ENCODE measurements at places on chromosomes 5 and 9.

DNA sequence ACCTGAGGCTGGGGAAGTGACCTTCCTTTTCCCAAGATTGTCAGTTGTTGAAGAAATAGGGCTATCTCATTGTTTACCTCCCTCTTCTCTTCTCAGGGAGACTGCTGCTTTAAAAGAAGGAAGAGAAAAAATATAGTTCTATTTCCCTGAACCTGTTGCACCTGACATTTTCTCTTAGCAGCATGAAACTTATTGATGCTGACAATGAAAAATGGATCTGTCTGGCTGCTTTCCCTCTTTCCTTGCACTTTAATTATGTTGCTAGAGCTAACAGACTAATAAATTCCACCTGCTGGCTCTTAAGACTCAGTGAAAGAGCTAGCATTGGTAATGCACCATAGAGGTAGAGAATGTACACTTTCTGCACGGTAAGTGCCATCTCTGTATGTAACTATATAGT, 6.2 kb upstream of the CKMT2 start:
- no peak for DNase-seq

- DNase-seq, result no peak
Measured at GRCh38 chr5:27773166-27773565, 734.8 kb upstream of the CDH9 start.

- DNase-seq, result no peak
Measured at GRCh38 chr5:157107508-157107907, 1.3 kb downstream of the HAVCR2 start.

DNA sequence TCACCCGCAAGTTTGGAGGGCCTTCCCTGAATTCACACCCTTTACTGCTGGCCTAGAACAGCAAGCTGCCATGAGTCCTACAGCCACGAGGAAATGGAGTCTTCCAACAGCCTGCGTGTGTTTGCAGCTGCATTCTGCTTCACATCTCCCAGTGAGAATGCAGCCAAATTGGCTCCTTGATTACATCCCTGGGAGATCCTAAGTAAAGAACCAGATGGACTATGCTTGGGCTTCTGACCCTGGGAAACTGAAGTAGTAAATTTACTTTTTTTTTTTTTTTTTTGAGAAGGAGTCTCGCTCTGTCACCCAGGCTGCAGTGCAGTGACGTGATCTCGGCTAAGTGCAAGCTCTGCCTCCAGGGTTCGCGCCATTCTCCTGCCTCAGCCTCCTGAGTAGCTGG, 617.0 kb upstream of the CDH18 start:
- no peak for DNase-seq

GRCh38 chr5:35188031-35188457, 42.2 kb downstream of the PRLR start:
- no peak for DNase-seq

DNA sequence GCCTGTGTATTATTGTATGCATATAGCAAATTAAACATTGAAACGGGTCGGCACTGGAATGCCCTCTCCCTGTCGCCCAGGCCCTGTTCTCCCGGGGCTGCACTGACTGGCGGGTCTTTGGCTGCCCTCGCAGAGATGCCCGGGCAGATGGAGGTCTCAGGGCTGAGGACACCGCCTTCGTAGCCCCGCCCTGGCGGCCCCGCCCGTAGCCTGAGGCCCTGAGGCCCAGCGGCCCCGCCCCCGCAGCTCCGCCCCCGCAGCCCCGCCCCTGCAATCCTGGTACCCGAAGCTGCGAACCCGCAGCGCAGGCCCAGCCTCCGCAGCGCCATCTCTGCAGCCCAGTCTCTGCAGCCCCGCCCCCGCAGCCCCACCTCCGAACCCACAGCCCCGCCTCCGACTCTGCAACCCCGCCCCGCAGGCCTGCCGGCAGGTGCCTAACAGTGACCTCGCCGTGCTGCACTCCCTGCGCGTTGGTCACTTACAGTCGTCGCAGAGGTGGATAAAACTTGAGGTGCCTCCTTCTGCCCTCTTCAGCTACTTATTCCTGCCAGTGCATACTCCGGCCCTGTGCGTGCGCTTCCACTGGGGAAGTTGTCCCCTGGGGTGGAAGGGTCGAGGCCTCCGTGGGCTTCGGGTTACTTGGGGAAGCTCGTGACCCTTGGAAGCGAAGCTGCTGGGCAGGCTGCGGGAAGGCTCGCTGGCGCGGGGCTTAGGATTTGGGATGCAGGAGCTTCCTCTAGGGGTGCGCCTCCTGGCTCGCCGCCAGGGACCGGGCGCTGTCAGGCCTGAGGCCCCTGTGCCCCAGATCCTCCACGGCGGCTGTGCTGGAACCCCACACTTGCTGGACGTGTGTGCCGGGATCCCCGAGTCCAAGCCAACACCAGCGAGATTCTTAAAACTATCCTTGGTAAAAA, 72.3 kb downstream of the ICE1 start:
- no peak for DNase-seq

GRCh38 chr5:28523888-28524635, 1485.7 kb upstream of the CDH9 start:
- DNase-seq, result no peak

DNA sequence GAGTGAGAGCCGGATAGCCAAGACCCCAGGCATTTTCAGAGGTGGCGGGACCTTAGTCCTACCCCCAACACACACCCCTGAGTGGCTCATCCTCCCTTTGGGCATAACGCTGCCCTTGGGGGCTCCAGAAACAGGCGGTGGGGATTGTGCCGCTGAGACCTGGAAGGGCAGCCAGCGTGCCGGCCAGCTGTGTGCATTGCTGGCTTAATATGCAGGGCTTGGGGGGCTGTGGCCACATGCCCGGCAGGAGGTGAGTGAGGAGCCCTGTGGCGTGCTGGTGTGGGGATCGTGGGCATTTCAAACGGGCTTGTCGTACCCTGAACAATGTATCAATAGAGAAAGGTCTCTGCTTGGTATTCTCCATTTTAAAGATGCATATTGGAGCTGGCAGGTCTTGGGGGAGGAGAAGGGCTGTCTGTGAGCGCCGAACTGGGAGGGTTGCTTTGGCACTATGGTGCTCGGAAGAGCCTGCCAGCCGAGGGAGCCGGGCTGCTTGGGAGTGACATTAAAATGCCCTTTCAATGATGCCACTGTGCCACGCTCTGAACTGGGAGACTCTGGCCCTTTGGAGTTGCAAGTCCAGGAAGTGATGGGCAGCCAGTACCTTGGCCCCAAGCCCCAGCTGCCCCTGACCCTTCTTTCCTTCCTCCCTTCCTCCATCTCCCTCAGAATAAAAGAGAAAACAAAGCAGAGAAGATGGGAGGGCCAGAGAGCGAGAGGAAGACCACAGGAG, 11.2 kb upstream of the OLFM1 start:
- no peak for DNase-seq

- DNase-seq, result no peak
Measured at GRCh38 chr9:114574438-114574837, 13.1 kb upstream of the ATP6V1G1 start.

- DNase-seq, result no peak
Measured at GRCh38 chr5:150879358-150879757, 25.4 kb downstream of the ZNF300 start.

GRCh38 chr5:9431496-9432258, 114.2 kb downstream of the SEMA5A start:
- DNase-seq, result no peak

- DNase-seq, result no peak
Measured at GRCh38 chr5:79875230-79875629, 115.8 kb downstream of the MTX3 start.

DNA sequence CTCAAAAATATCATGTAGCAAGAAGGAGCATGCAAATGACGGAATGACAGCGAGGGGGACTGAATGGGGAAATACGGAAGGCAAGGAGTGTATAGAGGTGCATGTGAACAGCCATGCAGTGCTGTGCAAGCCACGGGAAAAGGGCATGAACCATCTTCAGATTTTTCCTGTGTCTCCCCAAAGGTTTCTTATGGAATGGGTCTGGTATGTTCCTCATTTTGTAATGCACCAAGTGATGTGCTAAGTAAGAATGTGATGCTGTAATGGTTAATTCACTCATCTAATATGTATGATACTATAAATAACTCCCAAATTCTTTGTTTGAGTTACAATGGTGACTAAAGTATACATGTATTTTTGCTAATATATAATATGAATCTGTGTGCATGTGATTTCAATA, 99.0 kb upstream of the DAB2 start:
- no peak for DNase-seq

- DNase-seq, result no peak
Measured at GRCh38 chr5:16051246-16051755, 128.3 kb downstream of the MARCHF11 start.

DNA sequence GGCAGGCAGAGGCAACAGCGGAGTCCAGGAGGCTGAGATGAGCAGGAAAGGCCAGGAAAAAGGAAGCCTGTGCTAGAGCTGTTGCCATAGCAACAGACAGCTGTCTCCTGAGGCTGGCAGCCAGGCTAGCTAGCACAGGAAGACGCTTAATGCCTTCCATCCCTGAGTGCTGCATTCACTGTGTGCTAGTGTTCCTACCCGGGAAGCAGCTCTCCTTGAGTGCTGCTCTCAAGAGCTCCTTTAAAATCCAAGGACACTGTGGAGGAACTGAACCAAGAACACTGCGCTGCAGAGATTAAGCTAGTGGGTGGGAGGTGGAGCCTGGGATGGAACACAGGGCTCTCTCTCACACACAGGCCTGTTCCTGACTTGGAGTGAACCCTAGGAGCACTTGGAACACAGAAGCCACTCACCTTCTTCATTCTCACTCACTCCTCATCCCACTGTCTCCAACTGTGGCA, 53.5 kb upstream of the IL7R start:
- DNase-seq, result no peak

DNA sequence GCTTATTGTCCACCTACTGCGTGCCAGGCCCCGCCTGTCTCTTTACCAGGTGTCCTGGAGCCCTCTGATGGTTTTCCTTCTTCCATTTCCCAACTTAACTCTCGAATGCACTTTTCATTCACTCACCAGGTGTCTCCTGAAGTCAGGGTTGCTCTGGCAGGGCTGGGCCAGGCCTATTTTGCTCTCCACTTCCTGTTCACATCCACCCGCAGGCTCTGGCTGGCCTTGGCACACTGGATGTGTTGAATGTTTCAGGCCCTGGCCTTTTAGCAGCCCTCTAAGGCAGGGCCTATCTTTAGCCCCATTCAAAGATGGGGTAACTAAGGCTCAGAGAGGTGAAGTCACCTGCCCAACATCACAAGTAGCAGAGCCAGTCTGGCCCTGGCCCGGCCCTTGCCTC, 16.4 kb downstream of the LRRC8A start:
- DNase-seq, result no peak

DNA sequence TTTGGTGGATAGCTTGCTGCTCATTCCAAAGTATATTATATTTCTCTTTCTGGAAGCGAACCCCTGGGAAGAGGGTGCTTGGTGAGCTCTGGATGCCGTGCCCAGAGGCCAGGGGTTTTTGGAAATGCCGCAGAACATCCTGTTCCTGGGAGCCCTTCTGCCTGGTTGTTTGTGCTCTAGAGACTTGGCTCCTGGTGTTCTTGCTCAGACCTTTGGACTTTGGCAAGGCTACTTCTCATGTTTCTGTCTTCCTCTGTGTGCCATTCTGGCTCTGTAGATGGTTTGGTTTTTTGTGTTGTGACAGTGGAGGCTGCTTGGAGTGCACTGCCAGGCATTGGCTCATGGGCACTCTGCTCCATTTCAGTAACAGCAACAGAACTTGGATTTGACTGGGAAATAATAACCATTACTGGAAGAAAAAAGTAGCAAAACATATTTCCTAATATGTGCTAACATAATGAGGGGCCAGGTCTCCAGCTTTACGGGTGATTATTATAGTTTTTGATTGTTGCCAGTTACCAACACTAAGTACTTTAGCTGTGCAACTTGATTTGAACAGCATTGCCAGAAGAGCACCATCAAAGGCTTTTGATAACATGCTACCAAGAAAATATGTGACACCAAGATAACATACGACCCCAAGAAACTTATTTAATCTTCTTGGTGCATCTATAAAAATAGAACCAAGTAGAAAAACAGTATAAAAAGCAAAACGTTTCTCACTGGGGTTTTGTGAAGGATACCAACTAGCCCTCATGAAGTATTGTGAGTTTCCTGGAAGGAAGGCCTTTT, 94.2 kb downstream of the PCSK1 start:
- no peak for DNase-seq

DNA sequence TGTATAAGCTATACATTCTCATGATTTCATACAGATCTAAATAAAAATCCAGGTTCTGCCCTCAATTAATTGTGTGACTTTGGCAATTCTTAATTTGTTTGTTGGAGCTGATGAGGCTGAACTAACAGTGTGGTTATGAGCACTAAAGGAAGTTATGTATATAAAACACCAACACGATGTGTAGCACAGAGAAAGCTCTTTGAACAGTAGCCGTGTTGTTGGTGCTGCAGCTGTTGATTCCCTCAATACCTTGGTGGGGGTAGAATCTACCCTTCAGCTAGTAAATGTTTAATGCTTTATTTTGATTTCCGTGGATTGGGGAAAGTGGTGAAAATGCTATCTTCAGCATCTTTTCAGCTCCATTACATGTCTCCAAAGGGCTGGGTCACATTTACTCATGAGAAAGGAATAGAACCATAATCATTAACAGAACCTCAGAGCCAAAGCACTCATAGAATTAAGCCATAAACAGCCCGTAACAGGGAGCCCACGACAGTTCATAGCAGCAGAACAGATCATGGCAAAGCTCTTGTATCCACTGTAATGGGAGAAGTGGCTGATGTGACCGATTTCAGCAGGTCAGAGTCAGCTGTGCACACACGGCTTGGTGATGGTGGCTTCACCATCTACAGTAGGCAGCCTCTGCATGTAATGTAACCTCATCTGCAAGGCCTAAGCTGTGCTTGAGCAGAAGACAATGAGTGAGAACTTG, 332.7 kb downstream of the DIRAS2 start:
- DNase-seq, result no peak

- no peak for DNase-seq
Measured at GRCh38 chr9:103458826-103459225, 463.7 kb downstream of the CYLC2 start.

GRCh38 chr9:6414247-6414641, 1.2 kb downstream of the UHRF2 start:
- DNase-seq, result no peak
